ENCODE measurements at places on chromosomes 11 and 22.
A peak's percentile ranks its signal among the peaks of the same experiment; 100 is the strongest.

DNA sequence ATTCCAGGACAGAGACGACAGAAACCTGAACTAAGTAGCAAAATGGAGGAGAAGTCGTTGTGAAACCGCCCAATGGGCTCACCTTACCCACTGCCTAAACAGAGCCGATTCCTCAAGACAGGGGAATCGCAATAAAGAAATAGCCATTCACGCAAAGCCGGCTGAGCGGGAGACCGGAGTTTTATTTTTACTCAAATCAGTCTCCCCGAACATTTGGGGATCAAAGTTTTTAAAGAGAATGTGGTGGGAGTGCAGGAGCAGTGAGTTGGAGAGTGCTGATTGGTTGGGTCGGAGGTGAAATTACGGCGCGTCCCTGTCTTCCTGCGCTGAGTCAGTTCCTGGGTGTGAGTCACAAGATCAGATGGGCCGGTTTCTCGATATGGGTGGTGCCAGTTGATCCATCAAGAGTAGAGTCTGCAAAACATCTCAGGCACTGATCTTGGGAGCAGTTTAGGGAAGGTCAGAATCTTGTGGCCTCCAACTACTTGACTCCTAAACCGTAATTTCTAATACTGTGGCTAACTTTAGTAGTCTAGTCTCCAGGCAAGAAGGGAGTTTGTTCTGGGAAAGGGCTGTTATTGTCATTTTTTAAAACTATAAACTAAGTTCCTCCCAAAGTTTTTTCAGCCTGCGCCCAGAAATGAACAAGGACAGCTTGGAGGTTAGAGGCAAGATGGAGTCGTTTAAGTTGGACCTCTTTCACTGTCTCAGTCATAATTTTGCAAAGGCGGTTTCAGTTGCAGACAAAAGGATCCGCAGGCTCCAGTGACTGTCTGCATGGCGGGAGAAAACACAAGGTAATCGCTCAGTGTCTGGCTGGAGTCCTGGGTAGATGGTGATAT is 34.1 kb downstream of the OR4D9 start:
- no peak for DNase-seq

DNA sequence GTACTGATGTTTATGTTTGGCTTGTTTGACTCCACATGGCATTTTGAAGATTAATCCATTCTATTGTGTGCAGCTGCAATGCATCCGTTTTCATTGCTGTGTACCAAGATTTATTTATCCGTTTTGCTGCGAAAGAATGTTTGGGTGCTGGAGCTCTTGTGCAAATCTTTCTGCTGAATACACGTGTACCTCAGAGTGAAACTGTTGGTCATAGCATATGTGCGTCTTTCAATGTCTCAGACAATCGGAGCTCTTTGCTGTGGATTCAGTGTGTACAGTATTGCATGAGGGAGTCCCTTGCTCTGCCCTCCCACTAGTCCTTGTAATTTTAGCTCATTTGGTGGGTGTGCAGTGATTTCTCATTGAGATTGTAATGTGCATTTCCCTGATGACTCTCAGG is 545.4 kb downstream of the TBC1D22A start:
- DNase-seq: no peak

DNA sequence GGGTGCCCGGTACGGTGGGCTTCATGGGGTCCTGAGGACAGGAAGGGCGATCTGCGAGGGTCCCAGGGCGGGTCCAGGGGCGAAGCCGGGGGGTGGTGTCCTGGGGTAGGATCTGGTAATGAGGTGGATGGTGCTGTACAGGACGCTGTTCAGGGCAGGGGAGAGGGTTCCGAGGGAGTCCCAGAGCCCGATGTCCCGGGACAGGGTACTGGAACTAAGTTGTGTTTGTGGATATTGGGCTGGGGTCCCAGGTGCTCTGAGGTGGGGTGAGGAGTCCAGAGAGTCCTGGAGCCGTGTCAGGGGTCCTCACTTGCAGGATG is 426 bp downstream of the LZTR1 start:
- DNase-seq: no peak

GRCh38 chr22:28395920-28396753 is 283.5 kb downstream of the TTC28 start:
- no peak for DNase-seq

GRCh38 chr22:31613904-31614296 is 48.1 kb downstream of the PISD start:
- DNase-seq: no peak

- DNase-seq: no peak
Measured at GRCh38 chr11:77411137-77411707, 62.7 kb downstream of the PAK1 start.

- DNase-seq: no peak
Measured at GRCh38 chr11:131537748-131538147, 167.3 kb downstream of the NTM start.

GRCh38 chr11:112132737-112133136 is 31.2 kb downstream of the IL18 start:
- DNase-seq: no peak

GRCh38 chr11:71525938-71526495 is 1.1 kb upstream of the KRTAP5-7 start:
- no peak for DNase-seq

GRCh38 chr11:61072316-61073109 is 29.8 kb upstream of the CD5 start:
- no peak for DNase-seq

GRCh38 chr11:2588809-2589537 is 110.8 kb downstream of the KCNQ1OT1 start:
- no peak for DNase-seq

DNA sequence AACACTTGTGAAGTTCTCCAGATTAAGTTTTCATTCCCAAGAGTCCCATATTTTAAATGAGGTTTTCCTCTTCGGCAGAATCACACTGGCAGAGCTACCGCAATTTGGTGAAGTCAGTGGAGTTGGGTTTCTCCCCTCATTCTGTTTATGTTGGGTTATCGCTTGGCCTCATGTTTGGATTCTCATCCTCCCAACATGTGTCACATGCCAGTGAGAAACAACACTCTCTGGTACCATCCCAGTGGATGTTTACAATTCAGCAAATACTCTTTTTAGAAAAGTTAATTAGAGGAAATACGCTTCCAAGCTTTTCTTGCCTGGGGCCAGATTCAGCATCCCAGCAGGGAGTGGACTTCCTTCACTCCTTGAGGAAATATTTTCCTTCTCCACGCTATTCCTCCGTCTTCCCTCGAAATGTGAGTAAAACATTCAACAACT is 2.1 kb downstream of the PAMR1 start:
- no peak for DNase-seq

DNA sequence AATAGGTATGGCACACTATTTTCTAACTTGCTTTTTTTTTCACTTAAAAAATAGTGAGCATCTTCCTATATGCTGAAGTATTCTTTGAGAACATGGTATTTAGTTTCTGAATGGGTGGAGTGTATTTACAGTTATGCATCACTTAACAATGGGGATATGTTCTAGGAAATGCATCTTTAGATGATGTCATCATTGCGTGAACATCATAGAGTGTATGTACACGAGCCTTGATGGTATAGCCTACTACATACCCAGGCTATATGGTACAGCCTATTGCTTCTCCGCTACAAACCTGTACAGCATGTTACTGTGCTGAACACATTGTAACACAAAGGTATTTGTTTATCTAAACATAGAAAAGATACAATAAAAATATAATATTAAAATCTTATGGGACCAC is 124.3 kb upstream of the ASPHD2 start:
- no peak for DNase-seq

GRCh38 chr11:65574811-65575567 is 864 bp upstream of the EHBP1L1 start:
- DNase-seq: no peak

GRCh38 chr11:68948496-68948895 is 32.3 kb downstream of the MRGPRD start:
- DNase-seq: no peak

GRCh38 chr11:26096451-26096850 is 235.5 kb upstream of the ANO3 start:
- no peak for DNase-seq

DNA sequence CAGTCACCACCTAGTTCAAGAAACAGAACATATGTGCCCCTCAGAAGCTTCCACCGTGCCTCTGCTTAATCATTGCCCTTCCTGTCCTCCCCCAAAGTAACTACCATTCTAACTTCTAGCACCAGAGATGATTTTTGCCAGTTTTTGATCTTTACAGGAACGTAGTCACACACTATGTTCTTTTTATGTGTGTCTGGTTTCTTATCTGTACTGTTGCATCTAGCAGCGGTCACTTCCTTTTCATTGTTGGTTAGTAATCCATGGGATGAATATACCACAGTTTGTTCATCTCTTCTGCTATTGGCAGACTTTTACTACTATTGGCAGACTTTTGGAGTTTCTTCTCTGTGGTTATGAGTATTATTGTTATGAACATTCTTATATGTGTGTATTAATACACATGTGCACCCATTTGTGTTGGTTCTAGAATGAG is 34.6 kb downstream of the SPECC1L start:
- peak; percentile 98 for DNase-seq

DNA sequence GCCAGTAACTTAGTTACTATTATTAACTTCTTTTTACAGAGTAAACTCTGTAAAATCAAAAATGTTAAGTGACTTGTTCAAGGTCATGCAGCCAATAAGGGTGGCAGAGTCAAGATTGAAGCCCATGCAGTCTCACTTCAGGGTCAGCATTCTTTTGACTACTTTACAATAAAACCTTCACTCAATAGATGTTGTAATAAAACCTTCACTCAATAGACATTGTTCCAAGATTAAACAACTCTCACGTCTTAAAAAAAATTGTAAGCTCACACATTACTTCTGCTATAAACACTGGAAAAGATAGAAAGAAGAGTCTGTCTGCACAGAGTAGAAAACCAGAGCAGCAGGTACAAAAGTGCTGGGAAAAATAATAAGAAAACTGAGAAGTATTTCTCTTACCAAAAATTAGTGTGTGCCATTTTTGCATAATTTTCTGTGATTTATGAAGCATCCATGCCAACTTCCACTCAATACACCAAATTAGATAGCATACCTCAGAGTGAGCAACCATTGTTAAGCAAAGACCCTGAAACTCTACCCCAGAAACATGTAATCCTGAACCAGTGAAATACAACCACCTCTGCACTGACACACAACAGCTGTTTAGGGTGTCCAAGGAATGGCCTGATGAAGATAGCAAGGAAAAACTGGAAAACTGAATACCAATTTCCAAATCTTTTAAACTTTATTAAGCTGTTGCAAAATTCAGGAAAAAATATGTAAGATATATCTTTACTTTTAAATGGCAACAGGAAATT is 4.9 kb upstream of the SOX6 start:
- DNase-seq: no peak

GRCh38 chr11:20112291-20113148 is 47.8 kb downstream of the DBX1 start:
- peak; percentile 9 for DNase-seq

DNA sequence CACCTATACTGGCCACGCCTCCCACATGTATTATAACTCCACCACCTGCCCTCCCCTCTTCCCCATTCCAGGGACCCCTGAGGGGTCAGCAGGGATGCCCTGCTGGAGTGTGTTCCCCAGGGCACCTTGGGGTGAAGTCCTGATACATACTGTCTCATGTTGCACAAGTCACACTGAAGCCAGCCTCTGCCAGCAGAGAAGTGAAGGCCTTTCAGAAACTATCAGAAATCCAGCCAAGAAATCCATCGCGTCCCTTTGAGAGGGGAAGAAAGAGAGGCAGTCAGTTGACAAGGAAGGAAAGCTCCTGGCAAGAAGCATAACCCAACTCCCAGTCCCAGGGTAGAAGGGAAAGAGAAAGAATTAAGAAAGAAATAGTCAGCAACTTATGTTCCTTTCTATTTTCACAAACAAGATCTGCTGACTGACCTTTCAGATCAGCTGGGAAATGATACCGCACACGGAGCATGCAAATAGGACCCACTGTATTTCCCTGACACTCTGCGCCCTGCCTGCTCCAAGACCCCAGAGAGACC is 45.2 kb downstream of the SC5D start:
- no peak for DNase-seq

DNA sequence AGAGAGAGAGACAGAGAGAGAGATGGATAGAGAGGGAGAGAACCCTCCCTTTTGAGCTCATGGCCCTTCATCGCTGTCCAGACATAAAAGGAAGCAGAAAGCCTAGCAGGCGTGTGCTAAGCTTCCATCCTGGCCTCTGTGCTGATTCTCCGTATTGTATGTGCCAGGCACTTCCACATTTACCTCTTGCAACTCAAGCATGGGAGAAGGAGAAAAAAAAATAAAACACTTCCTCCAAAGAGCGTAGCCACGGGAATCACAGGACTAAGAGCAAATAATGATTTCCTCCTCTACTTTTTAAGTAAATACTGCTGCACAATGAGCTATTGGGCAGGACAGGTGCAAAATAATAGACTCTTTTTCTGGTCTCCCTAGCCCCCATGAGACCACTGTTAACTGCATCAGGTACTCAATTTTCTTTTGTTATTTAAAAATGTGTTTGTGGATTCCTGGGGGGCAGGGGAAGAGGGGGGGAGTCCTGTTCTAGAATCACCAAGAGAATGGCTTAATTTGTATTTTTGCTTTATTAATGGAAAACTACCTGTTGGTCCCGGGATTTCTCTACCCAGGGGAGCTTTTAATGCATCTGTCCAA is 154.3 kb downstream of the NXPE2 start:
- no peak for DNase-seq

DNA sequence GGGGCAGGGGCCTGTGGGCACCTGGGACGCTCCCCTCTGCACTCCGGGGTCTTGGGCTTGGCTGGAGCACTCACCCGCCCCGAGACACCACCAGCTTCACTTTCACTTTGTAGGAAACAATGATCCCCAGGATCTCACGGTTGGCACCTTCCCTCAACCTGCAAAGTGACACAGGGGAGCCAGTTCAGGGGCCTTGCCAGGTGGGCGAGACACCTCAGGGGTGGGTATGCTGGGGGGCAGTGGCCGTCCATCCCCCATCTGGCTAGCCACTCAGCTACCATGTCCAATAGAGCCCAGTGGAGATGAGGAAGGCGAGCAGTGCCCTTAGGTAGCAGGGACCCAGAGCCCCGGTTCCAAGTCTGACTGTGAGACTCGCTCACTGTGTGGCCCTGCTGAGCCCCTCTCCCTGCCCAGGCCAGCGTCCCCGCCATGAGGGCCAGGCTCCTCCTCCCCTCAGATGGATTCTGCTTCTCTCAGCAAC is 32.3 kb downstream of the TPBGL start:
- no peak for DNase-seq

DNA sequence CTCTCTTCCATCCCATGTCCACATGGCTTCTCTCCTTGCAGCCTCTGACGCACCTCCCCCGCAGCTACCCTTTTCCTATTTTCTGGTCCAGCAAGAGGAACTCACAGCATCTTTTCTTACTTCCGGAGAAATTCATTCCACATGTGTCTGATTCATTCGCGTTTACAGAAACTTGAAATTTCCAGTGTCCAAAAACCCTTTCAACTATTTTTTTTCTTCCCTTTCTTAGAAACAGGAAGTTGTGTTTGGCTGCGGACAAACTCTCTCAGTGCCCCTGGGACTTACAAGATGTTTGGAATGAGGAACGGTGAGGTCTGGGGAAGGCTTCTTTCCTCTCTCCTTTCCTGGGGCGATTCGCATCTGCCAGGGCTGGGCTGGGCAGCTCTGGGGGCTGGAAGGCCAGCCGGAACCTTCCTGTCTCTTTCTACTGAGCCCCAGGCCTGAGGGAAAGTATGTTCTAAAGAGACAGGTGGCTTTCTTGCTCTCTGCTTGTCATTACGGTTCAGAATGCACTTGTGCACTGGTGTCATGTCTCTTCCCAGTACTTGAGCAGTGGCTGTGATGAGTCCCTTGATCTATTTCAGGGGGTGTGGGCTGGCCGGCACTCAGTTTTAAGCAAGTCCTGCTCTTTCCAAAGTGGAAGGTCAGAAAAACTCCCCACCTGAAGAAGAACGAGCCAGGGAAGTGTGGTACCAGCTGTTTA is 27.5 kb downstream of the ADAMTS8 start:
- DNase-seq: no peak

GRCh38 chr22:45064313-45065278 is 54.8 kb upstream of the PHF21B start:
- no peak for DNase-seq

- no peak for DNase-seq
Measured at GRCh38 chr11:69010361-69010891, 2.6 kb downstream of the MRGPRF start.
